Trophoblast cell (in vitro differentiated cells and primary cell): ENCODE measurements at places on chromosomes 11 and 22.

DNA sequence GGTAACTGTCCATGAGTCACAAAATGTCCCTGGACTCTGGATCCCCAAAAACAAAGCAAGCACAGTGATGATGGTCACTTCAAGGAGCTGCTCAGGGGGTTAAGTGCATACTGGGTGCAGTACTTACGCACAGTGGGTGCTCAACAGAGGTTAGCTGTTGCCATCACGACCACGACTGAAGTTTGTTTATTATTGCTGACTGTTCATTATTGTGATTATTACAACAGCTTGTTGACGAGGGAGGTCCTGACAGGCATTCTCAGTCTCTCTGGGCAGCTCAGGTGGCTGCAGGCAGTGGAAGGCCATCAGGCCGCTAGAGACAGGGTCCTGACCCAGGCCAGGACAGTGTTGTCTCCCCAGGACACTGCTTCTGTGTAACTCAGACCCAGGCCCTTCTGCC lies 418.8 kb downstream of the SHANK2 start:
- no peak overlapping the region for H3K4me3 ChIP-seq
- H3K27ac ChIP-seq, result no peak overlapping the region
- peaks cover 5% of the 10 kb centered on the region for H3K4me1 ChIP-seq

- no peak overlapping the region for H3K4me3 ChIP-seq
- no peak overlapping the region for H3K27ac ChIP-seq
- no peaks in the 10 kb centered on the region for H3K4me1 ChIP-seq
- no peak for DNase-seq
Measured at GRCh38 chr11:18374956-18375355, 19.4 kb upstream of the LDHA start.

DNA sequence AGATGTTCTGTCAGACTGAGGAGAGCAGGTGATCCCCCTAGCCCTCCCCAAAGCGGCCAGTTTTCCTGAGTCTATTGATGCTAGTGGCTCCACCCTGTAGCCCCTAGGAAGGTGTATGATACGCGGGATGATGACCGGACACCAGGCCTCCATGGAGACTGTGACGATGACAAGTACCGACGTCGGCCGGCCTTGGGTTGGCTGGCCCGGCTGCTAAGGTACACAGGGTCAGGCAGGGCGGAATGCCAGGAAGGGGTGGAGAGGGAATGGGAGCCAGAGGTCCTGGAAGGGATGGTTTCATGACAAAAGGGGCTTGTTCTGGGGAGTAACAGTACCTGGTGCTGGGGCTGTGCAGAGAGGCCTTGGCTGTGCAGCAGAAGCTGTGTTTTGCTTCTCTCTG lies 3.2 kb downstream of the ZFPL1 start:
- peaks cover 46% of the 10 kb centered on the region for H3K36me3 ChIP-seq
- no peak for DNase-seq
- H3K27ac ChIP-seq, result no peak overlapping the region
- no peaks in the 10 kb centered on the region for H3K27me3 ChIP-seq
- H3K4me1 ChIP-seq, result peaks cover 10% of the 10 kb centered on the region

- no peaks in the 10 kb centered on the region for H3K36me3 ChIP-seq
- no peak for DNase-seq
- H3K4me3 ChIP-seq, result no peak overlapping the region
- H3K27ac ChIP-seq, result no peak overlapping the region
- no peaks in the 10 kb centered on the region for H3K27me3 ChIP-seq
Measured at GRCh38 chr11:100830274-100830673, 143.2 kb downstream of the ARHGAP42 start.

DNA sequence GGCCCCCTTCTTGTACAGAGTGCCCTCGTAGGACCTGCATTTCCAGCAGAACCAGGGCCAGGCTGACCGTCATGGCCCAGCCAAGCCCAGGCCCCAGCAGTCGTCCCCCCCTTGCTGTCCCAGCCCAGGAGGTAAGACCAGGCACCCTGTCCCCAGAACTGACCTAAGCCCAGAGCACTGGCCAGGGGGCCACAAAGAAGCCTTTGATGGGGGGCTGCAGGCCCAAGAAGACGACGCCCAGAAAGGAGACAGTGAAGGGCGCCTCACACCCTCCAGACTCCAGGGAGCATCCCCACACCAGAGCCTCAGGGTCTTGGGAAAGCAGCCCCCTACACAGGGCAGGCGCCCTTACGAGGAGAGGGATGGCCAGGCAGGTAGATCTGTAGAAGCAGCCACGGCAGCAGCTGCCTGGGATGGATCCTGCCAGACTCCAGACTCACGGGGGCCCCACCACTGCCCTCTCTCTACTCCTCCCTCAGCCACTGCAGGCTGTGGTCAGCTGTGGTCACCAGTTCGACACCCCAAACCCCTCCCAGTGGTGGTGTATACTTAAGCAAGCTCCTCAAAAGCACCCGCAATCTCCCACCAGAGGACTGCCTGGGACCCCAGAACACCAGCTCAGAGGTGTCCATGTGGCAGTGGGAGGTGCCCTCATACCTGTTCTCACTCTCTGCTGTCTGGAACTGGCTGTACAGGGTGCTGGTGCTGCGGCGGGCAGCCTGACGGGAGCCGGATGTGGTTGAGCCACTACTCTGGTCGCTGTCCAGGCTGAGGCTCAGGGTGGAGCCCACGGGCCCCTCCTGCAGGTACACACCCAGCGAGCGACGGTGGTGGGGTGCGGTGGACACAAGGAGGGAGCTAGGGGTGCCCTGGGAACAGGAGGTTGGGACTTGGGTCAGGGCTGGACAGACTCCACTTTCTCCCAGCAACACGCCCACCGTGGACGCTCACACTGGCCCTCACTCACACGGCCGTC lies 27.0 kb downstream of the SBF1 start:
- peaks cover 55% of the 10 kb centered on the region for H3K36me3 ChIP-seq
- no peak overlapping the region for H3K4me3 ChIP-seq
- no peak overlapping the region for H3K27ac ChIP-seq
- H3K27me3 ChIP-seq, result no peaks in the 10 kb centered on the region

DNA sequence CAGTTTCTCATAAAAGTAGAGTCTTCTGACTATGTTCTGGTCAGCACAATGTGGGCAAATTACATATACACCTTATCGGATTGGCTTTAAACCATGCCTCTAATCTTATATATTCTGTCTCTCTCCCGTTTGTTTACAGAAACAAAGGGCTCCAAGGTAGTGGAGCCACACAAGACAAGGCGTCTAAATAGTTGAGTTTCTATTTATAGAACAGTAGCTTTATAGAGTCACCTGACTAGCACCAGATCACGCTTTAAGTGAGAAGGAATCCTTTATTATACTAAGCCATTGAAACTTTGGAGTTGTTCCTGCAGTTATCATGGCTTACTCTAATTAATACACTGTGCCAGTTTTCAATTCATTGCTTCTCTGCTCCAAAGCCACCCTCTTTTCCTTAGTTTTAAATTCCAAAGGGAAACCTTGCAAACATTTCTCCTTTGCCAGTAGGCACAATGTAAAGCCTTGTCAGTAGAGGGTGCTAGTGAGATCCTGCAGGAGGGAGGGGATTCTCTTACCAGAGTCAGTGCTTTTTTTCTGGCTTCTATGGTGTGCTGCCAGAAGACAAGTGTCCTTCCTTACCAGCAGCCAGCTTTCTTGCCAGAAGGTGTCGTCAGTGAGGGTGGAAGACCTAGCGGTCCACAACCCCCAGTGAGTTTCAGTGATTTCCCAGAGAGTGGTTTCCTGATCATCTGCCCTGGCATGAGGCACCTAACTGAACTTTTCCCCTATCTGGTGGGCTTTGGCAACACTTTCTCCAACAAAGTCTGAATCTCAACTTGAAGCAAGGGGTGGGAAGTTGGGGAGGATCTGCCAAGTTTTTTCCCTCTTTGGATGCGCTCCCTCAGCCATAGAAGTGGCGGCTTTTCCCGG lies 71.7 kb downstream of the RAB38 start:
- peak; percentile 55 for DNase-seq
- no peak overlapping the region for H3K4me3 ChIP-seq
- H3K27ac ChIP-seq, result no peak overlapping the region
- H3K36me3 ChIP-seq, result no peaks in the 10 kb centered on the region
- no peaks in the 10 kb centered on the region for H3K27me3 ChIP-seq

- no peak overlapping the region for H3K27ac ChIP-seq
- H3K36me3 ChIP-seq, result no peaks in the 10 kb centered on the region
- H3K4me3 ChIP-seq, result no peak overlapping the region
Measured at GRCh38 chr11:7548659-7549274, 35.0 kb downstream of the PPFIBP2 start.
